Tongue (tissue), 3 donors: ENCODE measurements at places on chromosomes 13 and 19. TPM values are rescaled to one million over a fixed set of nuclear protein-coding genes. Genes with fewer than 3 reads are reported as not detected.

The AXL gene
- total RNA-seq, result 57.3 TPM

The ZNF763 gene
- total RNA-seq, result 4.4 TPM

The C1QTNF9 gene
- 3.8 TPM for total RNA-seq

The PSG3 gene
- total RNA-seq, result not detected

The SIGLEC14 gene
- total RNA-seq, result 0.21 TPM

DNA sequence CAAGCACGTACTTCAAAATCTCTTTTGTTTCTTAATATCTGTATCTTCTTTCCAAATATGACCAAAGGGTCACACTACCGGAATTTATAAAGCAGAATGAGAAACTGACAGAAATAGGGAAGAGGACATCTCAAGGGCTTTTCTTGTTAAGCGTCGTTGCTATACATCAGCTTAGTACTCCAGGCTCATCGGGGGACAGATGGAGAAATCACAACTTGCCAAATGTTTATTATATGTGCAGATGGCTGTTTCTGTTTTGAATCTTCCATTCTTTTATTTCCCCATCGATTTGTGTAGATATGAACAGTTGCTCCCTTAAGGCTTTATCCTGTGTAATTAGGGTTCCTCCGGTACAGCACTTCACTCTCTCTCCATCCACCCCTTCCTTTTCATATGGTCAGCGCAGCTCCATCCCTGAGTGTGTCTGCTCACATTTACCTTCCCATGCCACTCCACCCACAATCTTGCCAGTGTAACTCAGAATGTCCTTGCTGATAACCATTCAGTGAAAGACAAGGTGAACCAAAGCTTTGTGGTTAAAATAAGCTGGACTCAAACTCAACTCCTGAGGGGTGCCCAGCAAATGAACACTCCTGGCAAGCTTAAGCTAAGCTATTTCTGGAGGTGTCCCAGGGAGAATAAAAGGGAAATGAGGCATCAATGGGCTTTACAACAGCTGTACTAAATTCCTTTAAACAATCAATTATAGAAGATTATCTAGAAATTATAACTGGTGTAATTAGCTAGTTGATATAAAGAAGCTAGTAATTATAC lies 51.3 kb downstream of the TBC1D4 start:
- no peak for DNase-seq

DNA sequence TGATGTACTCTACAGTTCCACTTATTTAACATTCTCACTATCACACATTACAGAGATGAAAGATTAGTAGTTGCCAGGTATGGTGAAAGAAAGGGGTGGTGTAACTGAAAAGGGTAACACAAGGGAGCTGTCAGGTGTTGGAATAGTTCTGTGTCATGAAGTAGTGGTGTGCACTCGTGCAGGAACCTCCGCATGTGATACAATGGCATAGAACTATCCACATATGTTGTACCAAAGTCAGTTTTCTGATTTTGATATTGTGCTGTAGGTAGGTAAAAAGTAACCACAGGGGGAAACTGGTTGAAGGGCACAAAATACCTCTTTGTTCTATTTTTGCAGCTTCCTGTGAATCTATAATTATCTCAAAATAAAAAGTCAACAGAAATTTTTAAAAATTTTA lies 24.4 kb upstream of the RPL21 start:
- DNase-seq, result no peak

DNA sequence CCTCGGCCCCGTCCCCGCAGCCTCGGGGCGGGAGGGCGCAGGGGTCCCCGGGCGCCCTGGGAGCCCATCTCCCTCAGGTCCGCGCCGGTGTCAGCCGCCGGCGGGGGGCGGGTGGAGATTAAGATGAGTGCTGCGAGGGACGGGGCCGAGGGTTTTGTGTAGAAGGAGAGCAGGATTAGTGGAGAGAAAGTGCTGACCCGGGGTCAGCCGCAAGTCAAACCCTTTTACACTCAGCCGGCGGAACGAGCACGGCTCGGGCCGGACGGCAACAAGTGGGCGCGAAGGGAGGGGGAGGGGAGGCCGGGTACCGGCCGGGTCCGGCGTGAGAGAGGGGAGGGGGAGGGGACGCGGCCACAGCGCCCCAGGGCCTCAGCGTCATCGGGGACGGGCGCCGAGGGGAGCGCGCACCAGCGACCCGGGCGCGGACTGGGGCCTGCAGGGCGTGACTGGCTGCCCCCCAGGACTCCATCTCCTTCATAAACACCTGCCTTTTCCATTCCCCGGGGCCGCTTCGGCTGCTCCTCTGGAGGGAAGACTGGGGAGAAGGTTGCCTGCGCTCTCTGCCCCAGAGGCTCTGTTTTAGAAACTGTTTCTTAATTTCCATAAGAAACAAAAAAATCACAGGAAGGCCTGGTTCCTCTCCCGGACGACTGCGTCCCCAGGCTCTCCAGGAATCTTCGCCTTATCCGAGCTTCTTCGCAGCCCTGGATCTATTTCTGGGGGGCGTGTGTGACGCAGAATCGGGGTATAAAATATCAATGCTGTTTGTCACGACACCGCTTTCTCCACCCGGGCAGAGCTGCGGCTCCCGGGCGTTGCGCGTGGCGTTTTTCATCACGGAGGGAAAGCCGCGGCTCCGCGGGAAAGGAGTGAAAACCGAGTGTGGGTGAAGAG lies 6.5 kb downstream of the SOX1 start:
- DNase-seq, result no peak

DNA sequence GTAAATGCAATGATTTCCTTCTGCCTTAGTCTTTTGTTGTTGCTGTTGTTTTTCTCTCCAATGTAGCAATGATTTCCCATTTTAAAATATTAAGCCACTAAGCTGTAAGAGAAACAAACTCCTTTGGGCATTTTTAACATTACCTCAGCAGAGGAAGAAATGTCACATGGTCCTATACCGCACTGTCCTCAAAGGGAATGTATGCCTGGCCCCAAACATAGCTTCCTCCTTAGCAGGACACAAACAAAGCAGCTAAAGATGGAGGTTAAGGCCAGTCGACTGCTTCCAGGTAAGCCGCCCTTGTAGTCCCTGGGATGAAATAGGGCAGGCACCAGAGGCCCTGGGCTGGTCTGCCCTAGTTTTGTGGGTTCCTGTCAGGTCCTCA lies 249.0 kb downstream of the TSHZ3 start:
- no peak for DNase-seq

- DNase-seq, result no peak
These were observed 54.4 kb downstream of the ERCC5 start for GRCh38 chr13:102900193-102900608.

GRCh38 chr13:112842931-112843391 lies 126.1 kb upstream of the MCF2L start:
- DNase-seq, result no peak

DNA sequence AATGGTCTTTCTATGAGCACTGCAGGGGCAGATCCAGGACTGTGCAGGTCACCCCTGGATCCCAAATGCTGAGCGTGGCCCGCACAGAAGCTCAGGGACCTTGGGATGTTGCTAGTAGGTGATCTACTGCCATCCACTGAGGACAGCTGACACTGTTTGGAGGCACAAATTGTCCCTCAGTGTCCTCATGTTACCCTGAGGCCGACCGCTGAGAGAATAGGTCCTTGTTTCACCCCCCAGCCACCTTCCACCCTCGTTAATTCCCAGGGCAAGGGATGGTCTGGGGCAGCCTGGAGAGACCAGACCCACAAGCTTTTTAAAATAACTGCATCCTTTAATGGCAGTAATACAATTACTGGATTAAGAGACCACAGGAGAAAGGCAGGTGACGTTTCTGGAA lies 15.4 kb upstream of the TMEM160 start:
- no peak for DNase-seq

- DNase-seq, result peak; percentile 88
These were observed 1.8 kb downstream of the TNPO2 start for GRCh38 chr19:12721656-12722565.

DNA sequence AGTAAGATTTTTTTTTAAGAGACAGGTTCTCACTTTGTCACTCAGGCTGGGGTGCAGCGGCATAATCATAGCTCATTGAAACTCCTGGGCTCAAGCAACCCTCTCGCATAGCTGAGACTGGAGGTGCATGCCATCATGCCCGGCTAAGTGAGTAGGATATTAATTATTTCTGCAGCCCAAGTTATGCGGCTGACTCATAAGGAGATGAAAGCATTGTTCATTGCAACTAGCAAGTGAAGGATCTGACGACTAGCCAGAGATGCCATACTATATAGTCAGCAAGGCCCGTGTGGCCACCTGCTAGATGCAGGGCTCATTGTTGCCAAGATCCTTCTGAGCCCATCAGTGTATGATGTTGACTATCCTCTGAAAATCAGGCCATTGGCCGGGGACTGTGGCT lies 45.2 kb downstream of the ABCC4 start:
- no peak for DNase-seq

DNA sequence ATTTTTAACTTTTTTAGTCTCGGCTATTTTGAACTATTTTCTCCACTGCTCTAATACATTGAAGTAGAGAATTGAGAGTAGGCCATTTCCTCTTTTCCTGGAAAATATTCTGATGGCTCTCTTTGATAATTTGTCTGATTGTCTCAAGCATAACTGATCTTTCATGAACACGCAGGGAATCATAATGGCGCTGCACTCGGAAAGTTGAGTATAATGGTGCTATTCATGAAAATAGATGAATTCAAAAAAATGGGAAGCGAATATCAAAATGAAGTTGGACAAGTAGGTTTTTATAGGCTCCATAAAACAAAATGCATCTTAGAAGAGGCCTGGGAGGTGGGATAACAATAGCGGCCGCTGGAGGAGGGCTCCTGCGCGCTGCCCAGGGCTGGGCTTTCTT lies 29.0 kb downstream of the COL4A2 start:
- no peak for DNase-seq

GRCh38 chr19:3580156-3580934 lies 4.9 kb upstream of the GIPC3 start:
- DNase-seq, result no peak

DNA sequence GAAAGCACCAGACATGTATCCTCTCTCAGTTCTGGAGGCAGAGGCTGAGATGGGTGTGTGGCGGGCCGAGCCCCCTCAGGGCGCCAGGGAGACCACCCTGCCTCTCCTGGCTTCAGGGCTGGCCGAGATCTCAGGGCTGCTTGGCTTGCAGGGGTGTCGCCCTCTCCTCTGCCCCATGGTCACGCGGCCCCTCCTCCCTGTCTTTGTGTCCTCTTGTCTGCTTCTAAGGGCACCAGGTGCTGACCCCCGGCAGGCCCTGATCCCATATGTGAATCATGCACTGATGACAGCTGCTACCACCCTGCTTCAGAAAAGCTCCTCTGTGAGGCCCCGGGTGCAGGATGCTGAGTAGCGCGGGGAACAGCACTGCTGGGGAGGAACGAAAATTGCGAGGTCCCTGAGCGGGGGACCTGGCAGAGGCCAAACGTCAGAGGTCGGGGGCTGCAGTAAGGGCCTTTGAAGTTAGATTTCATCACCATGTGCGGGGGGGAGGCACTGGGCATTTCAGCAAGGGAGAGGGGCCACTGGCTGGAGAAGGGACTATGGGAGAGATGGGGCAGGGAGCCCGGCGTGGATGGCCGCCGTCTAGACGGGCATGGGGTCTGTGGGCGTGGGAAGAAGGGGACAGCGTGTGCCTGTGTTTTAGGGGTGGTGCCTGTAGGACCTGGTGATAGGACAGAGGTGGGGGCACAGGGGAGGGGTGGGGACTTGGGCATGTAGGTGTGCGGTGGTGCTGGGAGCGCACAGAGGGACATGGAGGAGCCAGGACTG lies 125.2 kb downstream of the KDM4B start:
- peak; percentile 47 for DNase-seq

DNA sequence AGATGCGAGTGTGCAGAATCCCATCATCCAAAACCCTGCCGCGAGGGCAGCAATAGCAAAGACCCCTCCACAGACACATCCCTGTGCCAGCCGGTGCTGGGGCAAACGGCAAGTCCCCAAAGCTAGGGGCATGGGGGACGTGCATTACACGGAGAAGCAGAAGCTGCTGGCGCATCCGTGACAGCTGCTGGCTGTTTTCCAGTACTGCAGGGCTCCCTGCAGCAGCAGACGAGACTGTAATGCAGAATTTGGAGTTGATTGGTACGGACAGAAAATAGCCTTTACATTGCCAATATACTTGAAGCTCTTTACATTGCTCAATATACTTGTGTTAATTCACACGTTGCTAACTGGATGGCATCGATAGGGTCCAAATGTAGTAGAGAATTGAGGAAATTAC lies 77.2 kb upstream of the TMTC4 start:
- no peak for DNase-seq

DNA sequence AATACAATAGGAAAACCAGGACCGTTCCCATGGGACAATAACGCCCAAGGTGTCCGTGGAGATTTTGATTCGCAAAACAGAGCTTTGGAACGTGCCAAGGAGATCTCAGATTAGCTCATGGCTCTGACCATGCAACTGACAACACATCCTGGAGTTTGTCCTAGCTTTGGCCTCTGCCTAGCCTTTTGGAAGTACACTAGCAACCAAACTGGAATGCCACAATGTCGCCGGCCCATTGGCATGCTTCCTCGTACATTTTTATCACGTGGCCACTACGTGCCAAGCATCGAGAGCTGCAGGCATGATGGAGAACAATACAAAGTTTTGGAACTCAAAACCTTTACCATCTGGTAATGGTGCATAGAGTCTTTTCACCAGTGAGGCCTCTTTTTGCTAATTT lies 256.5 kb downstream of the DCLK1 start:
- no peak for DNase-seq

DNA sequence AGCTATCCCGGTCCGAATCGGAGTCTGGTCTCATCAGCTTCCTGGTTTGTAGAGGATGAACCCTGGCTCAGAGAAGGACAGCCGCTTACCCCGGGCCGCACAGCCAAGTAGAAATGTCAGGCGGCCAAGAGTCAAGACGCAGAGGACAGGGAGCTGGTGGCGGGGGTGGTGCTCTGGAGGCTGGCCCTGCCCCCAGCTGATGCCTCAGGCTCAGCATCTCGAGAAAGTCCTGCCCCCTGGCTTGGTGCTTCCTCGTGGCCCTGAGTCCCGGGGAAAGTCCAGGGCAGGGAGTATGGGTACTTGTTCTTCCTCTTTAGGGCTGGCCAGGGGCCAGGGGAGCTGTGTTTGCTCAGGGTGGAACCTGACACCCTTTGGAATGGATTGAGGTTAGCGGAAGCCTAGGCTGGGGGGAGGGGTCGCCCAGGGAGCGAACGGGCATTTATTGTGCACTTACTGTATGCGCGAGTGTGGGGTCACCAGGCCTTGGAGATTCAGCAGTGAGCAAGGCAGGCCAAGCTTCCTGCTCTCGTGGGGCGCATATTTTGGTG lies 2.2 kb downstream of the TJP3 start:
- peak; percentile 52 for DNase-seq

- DNase-seq, result no peak
These were observed 38.9 kb downstream of the NFIC start for GRCh38 chr19:3405261-3405653.

GRCh38 chr19:4096049-4096892 lies 27.7 kb downstream of the MAP2K2 start:
- no peak for DNase-seq
